Left lung (tissue), 14 donors: ENCODE measurements at places on chromosomes 3 and 15. TPM values are rescaled to one million over a fixed set of nuclear protein-coding genes. Genes with fewer than 3 reads are reported as not detected.

The GAP43 gene
- total RNA-seq, result 0.29 TPM

DNA sequence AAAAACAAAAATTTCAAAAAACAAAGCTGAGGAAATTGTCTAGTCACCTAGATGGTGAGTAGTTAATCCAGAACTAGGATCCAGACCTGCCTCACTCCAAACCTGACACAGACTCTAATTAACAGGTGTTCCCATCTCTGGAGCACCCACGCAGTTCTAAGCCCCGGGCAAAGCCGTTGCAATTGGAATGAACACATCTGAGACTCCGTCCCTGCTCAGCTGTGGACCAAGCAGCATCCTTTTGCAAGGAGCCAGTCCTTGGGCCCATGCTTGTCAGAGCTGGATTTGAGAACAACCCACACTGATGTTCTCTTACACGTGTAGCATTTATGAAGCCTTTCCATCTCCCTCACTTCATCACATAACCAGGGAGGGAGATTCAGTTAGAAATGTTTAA lies 54.8 kb downstream of the LMCD1 start:
- no peak for DNase-seq
- H3K27ac ChIP-seq, result no peak overlapping the region
- H3K27me3 ChIP-seq, result no peaks in the 10 kb centered on the region
- H3K4me3 ChIP-seq, result no peak overlapping the region
- H3K36me3 ChIP-seq, result no peaks in the 10 kb centered on the region
- peaks cover 3% of the 10 kb centered on the region for H3K4me1 ChIP-seq

DNA sequence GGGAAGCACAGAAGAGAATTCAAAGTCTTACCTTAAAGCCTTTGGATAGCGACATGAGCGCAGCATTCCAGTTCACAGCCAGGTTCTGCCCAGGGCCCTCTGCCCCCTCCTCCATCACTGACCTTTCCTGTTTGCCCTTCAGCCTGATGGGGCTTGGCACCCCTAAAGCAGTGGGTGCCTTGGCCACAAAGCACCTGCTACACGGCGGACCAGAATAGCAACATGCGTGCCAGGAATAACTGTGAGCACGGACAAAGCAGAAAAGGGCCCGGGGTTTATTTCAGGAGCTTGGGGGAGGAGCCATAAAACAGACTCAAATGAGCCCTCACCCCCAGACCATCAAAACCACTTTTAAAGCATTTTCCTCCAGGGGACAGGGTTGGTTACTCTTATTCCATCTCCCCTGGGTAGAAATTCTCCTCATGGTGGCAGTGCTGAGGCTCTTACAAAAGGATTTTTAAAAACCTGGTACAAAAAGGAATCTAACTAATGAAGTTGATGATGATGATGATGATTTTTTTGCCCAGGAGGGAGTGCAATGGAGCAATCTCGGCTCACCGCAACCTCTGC lies 135.4 kb downstream of the KLF13 start:
- H3K27ac ChIP-seq, result no peak overlapping the region
- DNase-seq, result no peak
- no peaks in the 10 kb centered on the region for H3K4me1 ChIP-seq
- H3K27me3 ChIP-seq, result no peaks in the 10 kb centered on the region
- no peaks in the 10 kb centered on the region for H3K36me3 ChIP-seq

DNA sequence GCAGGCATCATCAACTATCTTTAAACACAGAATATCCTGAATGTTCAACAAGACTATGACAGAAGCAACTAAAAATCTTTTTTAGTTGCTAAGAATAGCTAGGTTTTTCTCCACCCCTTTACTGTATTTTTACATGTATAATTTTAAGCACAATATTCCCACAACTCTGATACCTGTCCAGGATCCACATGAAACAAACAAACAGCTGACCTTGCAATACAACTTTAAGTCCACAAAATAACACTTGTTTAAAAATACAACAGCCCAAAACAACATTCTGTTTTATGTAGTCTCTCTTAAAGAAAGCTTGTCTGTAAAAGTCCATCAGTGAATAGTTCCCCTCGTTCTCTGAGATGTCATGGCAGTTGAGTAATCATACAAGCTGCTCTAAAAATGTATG lies 41.1 kb downstream of the IFT57 start:
- H3K27me3 ChIP-seq, result no peaks in the 10 kb centered on the region
- peaks cover 17% of the 10 kb centered on the region for H3K36me3 ChIP-seq
- H3K27ac ChIP-seq, result no peak overlapping the region
- peaks cover 12% of the 10 kb centered on the region for H3K4me1 ChIP-seq

GRCh38 chr3:83877910-83878309 lies 1080.9 kb upstream of the CADM2 start:
- H3K36me3 ChIP-seq, result no peaks in the 10 kb centered on the region
- H3K4me1 ChIP-seq, result no peaks in the 10 kb centered on the region
- no peak overlapping the region for H3K4me3 ChIP-seq

- H3K27ac ChIP-seq, result no peak overlapping the region
- H3K36me3 ChIP-seq, result no peaks in the 10 kb centered on the region
- no peak overlapping the region for H3K4me3 ChIP-seq
- no peaks in the 10 kb centered on the region for H3K27me3 ChIP-seq
- no peaks in the 10 kb centered on the region for H3K4me1 ChIP-seq
Observed at GRCh38 chr3:108378153-108378951, 82.0 kb downstream of the HHLA2 start.

GRCh38 chr3:33032938-33033337 lies 64.0 kb downstream of the GLB1 start:
- no peaks in the 10 kb centered on the region for H3K27me3 ChIP-seq
- H3K4me3 ChIP-seq, result no peak overlapping the region
- no peak for DNase-seq

DNA sequence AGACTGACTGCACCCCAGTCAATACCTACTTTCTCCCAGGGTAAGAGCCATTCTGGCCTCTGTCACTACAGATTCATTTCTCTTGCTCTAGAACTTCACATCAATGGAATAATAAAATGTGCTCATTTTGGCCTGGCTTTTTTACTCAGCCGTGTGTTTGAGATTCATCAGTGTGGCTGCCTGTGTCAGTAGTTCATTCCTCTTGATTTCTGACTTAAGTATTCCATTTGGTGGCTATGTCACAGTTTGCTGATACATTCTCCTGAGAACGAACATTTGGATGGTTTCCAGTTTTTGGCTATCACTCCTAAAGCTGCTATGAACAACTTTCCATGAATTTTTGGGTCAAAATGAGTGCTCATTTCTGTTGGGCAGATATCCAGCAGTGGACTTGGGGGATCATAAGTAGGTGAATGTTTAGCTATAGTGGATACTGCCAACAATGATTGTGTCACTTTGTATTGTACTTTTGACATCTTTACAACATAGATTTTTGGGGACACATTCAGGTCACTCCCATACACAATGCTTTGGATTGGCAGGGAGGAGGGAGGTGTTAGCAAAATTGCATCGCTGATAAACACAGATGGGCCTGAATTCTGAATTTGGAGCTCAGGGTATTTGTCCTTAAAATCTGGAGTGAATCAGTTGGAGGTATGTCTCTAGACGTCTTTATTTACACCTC lies 19.8 kb upstream of the FAM107A start:
- H3K4me3 ChIP-seq, result no peak overlapping the region
- H3K4me1 ChIP-seq, result no peaks in the 10 kb centered on the region
- H3K36me3 ChIP-seq, result no peaks in the 10 kb centered on the region
- H3K27ac ChIP-seq, result no peak overlapping the region
- DNase-seq, result no peak
- H3K27me3 ChIP-seq, result peaks cover 8% of the 10 kb centered on the region

DNA sequence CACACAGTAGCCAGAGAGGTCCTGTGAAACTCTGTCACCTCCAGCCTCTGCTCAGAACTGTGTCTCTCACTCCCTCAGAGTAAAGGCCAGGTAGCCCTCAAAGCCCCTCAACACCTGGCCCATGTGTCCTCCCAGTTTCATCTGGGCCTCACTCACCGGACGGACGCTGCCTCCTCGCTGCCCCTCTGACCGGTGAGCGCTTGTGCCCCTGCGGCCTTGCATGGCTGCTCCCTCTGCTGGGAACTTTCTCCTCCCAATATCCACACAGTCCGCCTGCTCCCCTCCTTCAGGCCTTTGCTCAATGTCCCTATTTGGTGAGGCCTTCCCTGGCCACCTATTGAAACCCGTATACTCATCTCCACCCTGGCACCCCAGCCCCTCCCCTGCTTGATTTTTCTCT lies 36.8 kb upstream of the TRH start:
- H3K4me3 ChIP-seq, result no peak overlapping the region
- H3K36me3 ChIP-seq, result no peaks in the 10 kb centered on the region
- no peak overlapping the region for H3K27ac ChIP-seq
- DNase-seq, result no peak
- H3K4me1 ChIP-seq, result no peaks in the 10 kb centered on the region
- no peaks in the 10 kb centered on the region for H3K27me3 ChIP-seq
